Stimulated activated CD8-positive, alpha-beta memory T cell treated with anti-CD3 and anti-CD28 coated beads, Interleukin-4, amount 100 ng/mL, for 4 hours (primary cell): ENCODE measurements at places on chromosomes 16 and 17.

- no peak for DNase-seq
These were observed 134.7 kb downstream of the ABCA8 start for GRCh38 chr17:68820476-68820824.

- DNase-seq: no peak
These were observed 260.8 kb downstream of the ZFHX3 start for GRCh38 chr16:72787130-72787513.

GRCh38 chr17:81523402-81524038 is 4.7 kb upstream of the FSCN2 start:
- DNase-seq: no peak

DNA sequence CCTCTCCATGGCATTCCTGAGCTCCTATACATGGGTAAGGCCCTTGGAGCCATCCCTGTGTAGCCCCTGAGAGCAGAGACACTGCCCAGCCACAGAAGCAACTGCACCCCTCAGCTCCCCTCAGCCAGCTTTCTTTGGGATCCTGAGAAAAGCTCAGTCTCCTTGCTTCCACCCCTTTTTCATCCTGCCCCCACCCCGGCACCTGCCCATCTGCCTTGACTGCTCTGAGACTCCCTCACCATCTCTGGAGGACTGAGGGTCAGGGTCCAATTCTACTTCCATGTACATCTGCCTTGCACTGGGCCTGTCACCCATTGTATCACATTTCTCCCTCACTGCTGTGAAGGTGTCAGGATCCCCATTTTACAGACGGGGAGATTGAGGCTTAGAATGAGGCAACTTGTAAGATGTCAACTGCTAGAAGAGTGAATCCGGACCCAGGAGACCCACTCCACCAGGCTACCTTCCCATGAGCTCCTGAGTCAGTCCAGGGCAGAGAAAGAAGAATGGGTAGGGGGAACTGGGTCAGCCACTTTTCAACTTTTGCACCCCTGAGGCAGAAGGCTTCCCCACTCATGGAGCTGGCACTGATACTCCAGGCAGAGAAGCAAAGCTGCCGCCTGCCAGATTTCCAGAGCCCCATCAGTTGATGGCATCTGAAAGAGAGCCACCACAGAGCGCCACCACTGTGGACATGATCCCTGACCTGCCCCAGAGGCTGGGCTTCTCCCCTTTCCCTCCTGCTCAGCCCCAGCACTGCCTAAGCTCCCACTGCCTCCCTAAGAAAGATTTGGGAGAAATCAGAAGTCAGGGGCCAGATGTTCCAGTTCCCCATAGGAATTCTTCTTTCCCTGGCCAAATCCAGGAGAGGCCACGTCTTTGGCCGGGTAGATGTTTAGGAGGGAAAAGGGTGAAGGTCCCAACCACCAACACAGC is 135.4 kb downstream of the TMEM132E start:
- DNase-seq: no peak

DNA sequence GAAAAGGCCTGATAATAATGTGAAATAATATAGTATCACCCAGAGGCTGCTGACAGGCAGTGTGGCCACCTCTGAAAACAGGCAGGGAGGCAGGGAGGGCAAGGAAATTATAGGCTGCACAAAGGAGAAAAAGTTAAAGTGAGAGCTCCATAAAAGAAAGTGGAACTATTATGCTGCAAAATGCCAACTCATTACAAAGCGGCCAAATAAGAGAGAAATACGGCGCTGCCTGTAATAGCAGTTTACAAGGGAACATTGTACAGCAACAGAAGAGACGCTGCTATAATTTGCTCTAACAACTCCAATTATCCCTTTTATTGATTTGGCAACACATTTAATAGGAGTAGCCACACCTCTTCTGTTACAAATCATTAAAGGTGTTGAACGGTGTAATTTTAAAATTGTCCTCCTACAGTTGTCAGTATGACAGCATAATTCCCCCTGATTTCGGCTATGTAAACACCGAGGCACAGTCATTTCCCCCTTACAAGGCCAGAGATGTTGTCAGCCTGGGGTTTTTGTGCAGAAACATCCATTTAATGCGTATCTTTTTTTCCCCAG is 120.3 kb downstream of the MRM1 start:
- DNase-seq: no peak

- peak; percentile 8 for DNase-seq
These were observed 31.2 kb downstream of the TMEM238L start for GRCh38 chr17:10772425-10773380.
